ENCODE measurements at places on chromosomes 13 and 19. TPM values are rescaled to one million over a fixed set of nuclear protein-coding genes. Genes with fewer than 3 reads are reported as not detected.

Gene DENND1C
- not detected for total RNA-seq

Gene RUBCNL
- 0.78 TPM for total RNA-seq

- no peak for DNase-seq
Observed at GRCh38 chr13:84377106-84377505, 494.8 kb upstream of the SLITRK1 start.

- DNase-seq: no peak
Observed at GRCh38 chr13:97696921-97697320, 256.6 kb upstream of the IPO5 start.

DNA sequence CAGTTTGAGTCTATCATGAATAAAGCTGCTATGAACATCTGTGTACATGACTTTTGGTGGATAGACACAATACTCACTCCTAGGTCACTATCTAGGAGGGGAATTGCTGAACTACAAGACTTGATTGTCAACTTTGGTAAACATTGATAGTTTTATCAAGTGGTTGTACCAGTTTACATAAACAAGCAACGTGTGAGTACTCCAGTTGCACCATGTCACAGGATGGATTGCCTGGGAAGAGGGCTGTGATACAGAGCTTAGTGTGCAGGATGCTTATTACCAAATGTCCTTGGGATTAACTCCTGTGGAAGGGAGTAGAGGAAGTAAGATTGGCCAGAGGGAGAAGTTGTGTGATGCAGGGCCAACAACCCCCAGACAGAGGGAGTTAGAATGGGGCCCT lies 37.7 kb downstream of the RAP2A start:
- DNase-seq: no peak

DNA sequence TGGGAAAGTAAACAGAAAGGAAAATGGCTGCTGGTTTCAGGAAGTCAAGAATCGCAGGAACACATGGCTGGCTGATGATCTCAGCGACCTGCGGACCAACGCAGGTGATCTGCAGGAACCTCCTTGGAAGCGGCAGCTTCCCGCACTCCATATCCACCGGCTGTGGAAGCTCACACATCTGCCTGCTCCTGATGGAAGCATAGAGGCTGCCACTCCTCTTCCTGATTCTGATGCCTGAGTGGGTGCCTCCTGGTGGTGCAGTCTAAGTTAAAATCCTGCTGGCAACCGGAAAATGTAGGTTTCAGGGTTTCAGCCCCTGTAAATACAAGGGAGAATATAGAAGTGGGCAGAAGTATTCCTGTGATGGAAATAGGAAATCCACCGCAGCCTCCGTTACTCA lies 75.5 kb downstream of the TNFSF13B start:
- DNase-seq: no peak

- no peak for DNase-seq
Observed at GRCh38 chr19:36112678-36113077, 1.7 kb downstream of the OVOL3 start.

Gene TNFSF11
- 0.26 TPM for total RNA-seq

Gene KLF16
- 26.3 TPM for total RNA-seq

DNA sequence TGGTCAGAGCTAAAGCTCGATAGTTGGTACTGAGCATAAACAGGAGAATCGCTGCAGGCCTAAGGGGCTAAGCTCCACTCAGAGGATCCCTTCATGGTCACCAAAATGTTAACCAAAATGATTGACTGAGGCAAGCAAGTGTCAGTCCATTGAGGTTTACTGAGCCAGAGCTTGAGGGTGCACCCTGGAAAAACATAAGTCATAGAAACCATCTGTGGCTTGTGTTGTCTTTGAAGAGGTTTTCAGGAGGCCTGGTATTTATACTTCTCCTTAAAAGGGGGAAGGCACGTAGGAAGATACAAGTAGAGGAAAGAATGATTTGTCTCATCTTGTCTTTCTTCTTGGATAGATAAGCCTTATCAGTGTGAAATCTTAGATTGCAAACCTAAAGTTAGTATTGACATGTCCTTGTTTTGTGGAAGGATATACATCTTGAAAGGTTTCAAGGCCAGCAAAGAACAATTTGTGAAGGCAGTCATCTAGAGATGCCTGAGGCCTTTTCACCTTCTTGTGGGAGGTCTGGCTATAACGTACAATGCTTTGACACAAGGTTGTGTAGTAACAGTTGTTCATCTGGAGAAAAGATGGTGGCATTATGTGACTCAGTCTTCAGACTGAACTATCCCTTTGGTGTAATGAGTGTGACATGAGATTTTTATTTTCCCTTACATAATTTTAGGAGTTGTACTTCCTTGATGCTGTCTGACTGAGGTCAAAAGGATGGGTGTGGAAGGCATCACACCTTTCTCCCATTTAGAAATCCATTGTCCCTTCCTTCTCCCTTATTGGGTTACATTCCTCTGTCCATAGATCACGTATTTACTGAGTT lies 14.7 kb upstream of the CEACAM6 start:
- no peak for DNase-seq

Gene CD37
- not detected for total RNA-seq

Gene ZNF563
- total RNA-seq: 2.3 TPM

GRCh38 chr13:97133955-97134354 lies 88.2 kb upstream of the MBNL2 start:
- no peak for DNase-seq

Gene ZNF723
- not detected for total RNA-seq

Gene MISP3
- total RNA-seq: 2.1 TPM

DNA sequence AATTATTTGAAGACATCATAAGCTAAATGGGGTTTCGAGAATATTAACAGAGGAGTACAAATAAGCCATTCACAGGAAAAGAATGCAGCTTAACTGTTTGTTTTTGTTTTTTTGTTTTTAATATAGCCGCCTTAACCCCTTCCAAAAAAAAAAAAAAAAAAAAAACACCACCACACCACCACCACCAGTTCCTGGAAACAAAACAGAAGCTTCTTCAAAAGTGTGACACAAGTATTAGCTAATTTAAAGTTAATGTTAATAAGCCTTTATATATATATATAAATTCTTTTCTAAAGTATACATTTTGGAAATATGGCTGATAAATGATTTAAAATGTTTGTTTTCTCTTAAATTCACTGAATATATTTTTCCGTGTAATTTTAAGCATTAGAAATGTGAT lies 1.4 kb downstream of the RAP2A start:
- no peak for DNase-seq

DNA sequence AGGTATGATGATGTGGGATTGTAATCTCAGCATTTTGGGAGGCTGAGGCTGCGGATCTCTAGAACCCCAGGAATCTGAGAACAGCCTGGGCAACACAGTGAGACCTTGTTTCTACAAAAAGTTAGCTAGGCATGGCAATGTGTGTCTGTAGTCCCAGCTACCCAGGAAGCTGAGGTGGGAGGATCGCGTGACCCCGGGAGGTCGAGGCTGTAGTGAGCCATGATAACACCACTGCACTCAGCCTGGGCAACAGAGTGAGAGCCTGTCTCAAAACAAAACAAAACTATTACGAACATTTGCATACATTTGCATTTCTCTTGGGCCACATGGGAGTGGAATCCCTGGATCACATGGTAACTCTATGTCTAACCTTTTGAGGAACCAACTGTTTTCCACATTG lies 1.6 kb downstream of the C19orf44 start:
- no peak for DNase-seq

DNA sequence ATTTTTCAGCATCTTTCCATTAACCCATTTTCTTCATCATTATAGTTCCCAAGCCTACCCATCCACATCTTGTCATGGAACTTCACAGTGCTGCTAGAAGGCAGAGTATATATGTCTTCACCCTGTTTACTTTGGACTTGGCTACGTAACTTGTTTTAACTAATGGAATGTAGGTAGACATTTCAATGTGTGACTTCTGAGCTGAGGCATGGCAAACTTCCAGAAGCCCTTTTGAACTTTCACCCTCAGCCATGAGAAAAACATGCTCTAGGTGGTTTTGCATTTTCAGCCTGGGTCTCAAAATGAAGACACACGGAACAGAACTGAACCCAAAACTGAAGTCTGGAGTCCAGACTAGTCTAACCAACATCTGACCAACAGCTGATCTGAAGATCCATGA lies 3.2 kb downstream of the TEX30 start:
- DNase-seq: no peak

DNA sequence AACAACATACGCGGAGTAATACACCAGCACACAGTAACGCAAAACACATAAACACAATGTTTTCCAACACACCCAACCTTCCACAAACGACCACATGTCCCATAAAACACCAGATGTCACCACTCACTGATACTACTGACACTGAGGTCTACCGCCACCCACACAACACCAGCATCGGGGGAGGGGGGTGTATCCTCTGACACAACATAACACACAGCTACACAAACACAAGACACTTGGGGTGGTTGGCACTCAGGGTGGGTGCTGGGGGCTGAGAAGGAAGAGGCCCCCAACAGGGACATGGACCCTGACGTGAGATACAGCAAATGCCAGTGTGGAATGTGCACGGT lies 1.5 kb upstream of the KCNN4 start:
- no peak for DNase-seq

DNA sequence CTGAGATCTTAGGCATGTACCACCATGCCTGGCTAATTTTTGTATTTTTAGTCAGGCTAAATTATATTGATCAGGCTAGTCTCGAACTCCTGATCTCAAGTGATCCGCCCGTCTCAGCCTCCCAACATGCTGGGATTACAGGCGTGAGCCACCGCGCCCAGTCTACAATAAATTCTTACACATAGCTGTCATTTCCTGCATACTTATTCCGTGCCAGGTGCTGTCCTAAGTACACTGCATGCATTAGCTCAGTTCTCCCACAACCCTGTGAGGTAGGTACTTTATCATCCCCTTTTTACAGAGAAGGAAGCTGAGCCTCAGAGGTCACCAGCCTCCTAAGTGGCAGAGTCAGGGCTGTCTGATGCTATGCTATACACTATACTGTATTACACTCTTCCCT lies 7.2 kb upstream of the RHPN2 start:
- no peak for DNase-seq

DNA sequence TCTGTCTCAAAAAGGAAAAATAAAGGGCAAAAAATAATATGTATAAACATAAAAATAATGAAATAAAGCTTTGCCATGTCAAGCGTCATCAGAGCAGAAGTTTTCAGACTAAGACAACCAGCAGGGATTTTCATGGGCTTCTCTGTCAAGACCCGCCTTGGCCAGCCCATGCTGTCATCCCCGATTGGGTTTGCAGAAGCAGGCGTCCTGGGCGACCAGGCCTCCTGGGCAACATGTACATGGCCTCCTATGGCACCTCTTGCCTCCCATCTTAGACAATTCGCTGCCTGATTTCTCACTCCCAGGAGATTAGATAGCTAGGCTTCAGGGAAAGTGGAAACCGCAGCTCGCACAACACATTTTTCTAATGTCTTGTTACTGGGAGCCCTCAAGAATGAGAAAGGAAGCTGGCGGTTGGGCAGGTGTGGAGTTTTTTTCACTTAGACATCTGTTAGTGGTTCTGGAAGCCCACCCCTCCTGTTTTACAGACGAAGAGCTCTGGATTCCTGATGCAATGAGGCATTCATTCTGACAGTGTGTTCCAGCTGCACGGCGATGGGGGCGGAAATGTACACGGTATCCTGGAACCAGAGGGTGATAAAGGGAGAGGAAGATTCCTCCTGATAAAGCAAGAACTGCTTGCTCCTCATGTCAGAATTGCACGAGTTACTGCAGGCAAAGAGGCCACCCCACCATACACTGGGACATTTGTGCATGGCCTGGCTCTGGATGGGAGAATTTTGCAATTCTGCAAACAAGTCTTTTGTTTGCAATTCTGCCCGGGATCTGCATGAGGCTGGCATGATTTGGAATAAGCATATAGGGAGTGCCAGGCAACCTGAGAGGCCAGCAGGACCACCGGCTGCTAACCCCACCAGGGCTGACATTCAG lies 47.4 kb upstream of the KATNAL1 start:
- no peak for DNase-seq

- DNase-seq: no peak
Observed at GRCh38 chr13:75319254-75319653, 162.7 kb downstream of the TBC1D4 start.

Gene ZNF90
- total RNA-seq: 3.4 TPM

Measured in osteocyte (in vitro differentiated cells).